ENCODE measurements at places on chromosomes 5 and 9.

- peak; percentile 5 for DNase-seq
Observed at GRCh38 chr5:124453221-124454051, 293.0 kb downstream of the ZNF608 start.

- no peak for DNase-seq
Observed at GRCh38 chr5:148729182-148729581, 74.9 kb upstream of the HTR4 start.

GRCh38 chr5:111968459-111968858, 211.5 kb upstream of the NREP start:
- DNase-seq = no peak

DNA sequence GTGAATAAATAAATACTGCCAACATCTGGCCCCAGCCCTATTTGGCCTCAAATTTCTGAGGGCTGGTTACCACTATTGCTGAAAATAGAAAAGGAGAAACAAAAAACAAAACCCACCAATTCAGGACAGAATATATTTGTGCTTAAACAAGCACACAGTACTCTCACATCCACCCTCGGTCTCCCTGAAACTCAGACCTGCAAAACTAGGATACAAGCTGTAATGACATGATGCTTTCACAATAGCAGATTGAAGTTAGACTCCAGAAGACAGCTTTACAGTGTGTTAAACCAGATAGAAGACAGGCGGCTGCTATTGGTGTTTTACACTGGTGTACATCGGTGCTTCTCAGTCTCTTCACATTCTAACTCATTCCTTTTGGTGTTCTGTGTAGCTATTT, 214.9 kb upstream of the DMRT1 start:
- DNase-seq = no peak

- no peak for DNase-seq
Observed at GRCh38 chr5:157400741-157401495, 59.1 kb upstream of the NIPAL4 start.

GRCh38 chr5:51148437-51148836, 234.8 kb upstream of the ISL1 start:
- DNase-seq = no peak

DNA sequence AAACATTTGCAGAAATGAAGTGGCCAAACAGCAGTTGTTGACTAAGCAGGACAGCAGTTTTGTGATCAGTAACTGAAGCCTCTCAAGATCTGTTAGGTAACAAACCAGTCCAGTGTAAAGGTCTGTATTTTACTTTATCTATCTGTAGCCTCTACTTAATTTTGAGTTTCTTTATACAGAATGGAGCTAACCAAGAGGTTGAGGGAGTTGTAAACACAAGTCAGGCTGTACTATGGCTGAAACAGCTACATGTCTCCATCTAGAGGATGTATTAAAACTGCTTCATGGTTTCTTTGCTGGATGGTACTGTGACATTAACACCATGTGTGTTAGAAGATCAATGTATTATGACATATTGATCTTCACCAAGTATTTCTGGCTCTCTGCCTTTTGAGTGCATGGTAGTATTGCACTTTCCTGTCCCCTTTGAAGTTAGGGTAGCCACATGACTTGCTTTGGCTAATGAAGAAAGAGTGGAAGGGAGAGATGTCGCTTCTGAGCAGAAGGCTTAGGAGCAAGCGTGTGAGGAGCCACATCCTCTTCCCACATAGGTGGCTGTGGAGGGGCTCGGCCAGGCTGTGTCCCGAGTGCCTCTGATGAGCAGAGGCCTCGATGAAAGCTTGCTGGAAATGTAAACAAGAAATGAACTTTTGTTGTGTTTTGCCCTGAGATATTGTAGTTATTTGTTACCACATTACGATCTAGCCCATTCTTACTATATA, 105.6 kb upstream of the PCA3 start:
- no peak for DNase-seq

- no peak for DNase-seq
Observed at GRCh38 chr9:113652355-113653152, 189.0 kb downstream of the RGS3 start.

GRCh38 chr5:80140496-80140895, 105.3 kb downstream of the THBS4 start:
- DNase-seq = peak; percentile 52

- no peak for DNase-seq
Observed at GRCh38 chr5:115655994-115656393, 30.2 kb upstream of the TMED7 start.

GRCh38 chr9:133125941-133126696, 5.1 kb upstream of the RALGDS start:
- DNase-seq = peak; percentile 39

GRCh38 chr5:166251786-166252185, 2039.7 kb upstream of the WWC1 start:
- no peak for DNase-seq

DNA sequence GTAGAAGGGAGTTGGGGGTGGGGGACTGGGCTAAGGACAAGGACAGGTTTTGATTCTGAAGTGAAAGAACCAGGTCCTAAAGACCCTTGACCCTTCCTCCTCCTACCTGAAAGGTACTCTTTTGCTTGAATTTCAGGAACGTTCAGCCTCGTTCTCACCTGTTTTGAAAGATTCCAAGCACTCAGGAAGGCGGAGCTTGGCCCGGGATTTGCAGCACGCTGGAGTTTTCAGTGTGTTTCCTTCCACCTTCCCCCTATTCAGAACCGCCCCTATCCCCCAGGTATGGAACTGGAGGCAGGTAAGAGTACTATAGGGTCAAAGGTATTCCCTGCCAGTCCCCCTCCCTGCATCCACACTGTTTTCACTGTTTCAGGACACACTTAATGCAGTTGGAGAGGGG, 7.1 kb downstream of the EGR1 start:
- no peak for DNase-seq

DNA sequence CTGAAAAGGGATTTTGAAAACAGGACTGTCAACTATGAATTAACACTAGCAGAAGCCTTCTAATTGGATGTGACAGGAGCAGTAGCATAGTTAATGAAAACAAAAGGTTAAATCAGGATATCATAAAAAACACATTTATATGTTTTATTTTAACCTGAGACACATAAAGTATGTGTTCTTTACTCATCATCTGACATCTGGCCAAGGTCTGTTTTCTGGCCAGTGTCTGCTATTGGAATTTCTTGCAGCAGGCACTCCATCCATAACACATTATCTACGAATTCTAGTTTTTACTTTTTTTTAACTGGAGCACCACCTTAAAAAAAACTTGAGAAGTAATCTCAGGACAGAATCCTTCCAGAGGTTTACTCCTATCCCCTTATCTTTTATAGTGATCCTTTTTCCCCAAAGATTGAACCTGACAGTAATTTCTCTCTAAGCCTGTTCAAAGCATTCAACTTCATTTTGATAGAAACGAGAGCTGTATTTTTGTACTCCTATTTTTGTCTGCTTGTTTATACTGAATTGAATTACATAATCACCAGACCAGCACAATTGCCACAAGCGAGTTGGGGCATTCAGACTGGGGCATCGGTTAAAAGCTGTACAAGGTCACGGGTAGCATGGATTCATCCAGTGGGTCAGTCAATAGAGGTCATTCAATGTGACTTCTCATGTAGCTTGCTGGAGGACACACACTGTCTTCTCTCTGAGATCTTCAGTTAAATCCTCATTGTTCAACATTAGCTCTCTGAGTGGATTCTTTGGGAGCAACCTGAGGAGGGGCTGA, 205.6 kb upstream of the CLINT1 start:
- DNase-seq = no peak

DNA sequence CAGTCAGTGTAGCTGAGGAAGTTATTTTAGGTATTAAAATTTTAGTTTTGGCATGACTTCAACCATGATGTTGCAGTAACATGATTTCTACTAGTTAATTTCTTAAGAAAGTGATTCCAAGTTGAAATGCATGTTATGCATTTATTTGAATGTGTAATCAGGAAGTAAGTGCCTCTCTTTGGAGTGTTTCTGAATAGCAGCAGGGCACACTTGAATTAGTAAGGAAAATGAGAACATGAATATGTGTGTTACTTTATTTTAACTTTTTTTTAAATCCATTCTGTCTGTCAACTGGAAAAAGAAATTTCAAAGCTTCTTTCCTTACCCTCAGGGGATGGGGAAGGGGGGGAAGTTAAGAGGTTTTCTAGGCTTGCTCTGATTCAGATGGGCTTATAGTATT, 40.4 kb downstream of the CTNNA1 start:
- DNase-seq = no peak

DNA sequence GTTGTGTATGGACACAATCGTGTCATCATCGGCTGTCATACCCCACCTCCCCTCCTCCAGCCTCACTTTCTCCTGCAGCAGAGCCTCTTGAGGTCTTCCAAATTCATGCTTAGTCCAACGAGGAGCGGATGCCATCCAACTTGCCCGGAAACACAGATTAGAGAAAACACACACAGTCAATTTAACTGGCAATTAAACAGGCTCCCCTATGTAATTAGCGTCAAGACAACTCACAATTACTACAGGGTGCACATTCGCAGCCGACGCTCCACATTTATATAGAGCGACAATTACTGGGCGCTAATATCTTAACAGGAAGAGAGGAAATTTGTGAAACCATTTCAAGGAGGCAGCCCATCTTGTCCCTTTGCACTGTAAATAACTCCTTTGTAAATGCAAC, 86.0 kb upstream of the ZNF618 start:
- no peak for DNase-seq

GRCh38 chr9:71719562-71719961, 48.8 kb downstream of the CEMIP2 start:
- DNase-seq = no peak

DNA sequence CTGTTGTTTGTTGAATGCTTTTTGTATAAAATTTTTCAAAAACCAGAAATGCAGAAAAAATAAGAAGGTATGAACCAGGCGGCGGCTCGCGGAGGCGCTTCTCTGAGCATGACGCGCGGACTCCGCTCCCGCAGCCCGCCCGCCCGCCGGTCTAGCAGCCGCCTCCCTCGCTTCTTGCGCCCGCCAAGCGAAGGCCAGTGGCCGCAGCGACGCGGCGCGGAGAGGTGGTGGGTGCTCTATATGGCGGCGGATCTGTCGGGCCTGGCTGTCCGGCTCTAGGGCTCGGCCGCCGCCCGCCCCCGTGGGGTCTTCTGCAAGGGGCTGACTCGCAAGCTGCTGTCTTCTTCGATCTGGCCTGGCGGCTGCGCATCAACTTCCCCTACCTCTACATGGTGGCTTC, 93.8 kb downstream of the ANKRD18A start:
- DNase-seq = no peak

DNA sequence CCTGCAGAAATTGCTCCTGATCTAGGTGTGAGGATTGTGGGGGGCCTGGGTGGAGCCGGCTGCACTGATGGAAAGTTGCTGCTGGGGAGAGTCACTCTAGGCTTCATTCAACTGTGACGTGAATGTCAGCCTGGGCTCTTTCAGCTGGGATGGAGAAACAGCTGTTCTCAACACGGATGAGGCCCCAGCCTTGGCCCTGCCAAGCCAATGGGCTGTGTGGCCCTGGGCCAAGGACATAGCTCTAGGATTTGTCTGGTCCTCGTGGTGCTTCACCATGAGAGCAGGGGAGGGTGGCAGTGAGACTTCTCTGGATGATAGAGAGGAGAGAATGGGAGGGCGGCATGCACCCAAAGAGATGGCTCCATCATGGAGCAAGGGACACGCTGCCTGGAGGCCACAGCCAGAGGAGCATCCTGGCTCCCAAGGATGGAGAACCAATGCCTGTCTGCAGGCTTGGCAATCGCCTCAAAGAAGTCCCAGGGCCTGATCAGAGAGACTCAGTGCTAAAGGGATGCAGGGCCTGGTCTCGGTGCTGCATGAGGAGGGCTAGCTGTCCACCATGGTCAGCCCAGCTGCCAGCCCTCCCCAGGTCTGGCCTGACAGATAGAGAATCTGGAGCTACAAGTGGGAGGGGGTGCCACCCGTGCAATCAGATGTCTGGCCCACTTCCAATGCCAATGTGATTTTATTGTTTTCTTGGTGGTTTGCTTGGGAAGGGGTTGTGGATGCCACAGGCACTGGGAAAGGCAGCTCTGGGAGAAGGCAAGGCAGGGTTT, 141.0 kb downstream of the GADD45G start:
- DNase-seq = no peak

- DNase-seq = no peak
Observed at GRCh38 chr5:136749016-136749415, 383.7 kb upstream of the TRPC7 start.

GRCh38 chr9:134505032-134505431, 136.6 kb upstream of the COL5A1 start:
- DNase-seq = no peak

- DNase-seq = no peak
Observed at GRCh38 chr9:132541870-132542830, 40.3 kb upstream of the BARHL1 start.

GRCh38 chr5:58731641-58732040, 148.8 kb downstream of the RAB3C start:
- DNase-seq = no peak

DNA sequence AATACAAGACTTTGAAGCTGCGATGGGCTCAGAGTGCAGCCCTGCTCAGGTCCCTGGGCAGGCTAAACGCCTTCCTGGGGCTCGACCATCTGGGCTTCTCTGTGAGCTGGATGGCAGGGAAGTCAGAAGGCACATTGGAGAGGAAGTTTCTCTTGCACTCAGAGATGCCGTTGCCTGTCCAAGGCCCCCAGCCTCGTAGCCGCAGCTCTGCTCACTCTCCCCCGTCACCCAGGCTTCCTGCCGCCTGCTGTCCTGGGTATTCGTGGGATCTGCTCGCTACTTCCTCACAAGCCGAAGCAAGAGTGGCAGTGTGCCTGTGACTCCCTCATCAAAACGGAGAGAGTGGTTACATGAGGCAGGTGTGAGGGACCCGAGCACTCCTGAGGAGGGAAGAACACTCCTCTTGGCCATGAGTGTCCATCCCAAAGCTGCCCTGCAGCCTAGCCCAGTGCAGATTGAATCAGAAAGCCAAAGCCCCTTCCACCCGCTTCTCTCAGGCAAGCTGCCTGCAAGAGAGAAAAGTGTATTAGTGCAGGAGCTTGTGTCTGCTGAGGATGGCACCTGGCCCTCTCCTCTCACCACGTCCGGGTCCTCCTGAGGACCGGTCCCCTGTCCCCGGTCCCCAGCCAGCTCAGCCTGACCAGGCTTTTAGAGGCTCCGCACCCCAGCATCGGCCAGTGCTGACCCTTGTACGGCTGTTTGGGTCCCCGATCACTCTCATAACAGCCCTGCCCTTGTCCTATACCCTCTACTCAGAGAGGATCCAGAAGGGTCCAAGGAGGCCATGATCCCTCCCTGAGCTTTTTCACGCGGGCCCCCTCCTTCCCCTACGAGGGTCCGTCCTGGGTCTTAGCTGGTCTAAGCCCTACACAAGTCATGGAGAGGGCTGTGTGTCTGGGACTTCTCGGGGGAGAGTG, 7.3 kb downstream of the FCN2 start:
- DNase-seq = no peak

- no peak for DNase-seq
Observed at GRCh38 chr9:93301911-93302541, 118.1 kb downstream of the WNK2 start.

All from stimulated activated naive CD8-positive, alpha-beta T cell treated with anti-CD3 and anti-CD28 coated beads, Interleukin-15, Interleukin-2, amounts not matched to agents 100 U/mL and 50 U/mL, for 24 hours (primary cell).